ENCODE measurements at places on chromosomes 5 and 9. TPM values are rescaled to one million over a fixed set of nuclear protein-coding genes. Genes with fewer than 3 reads are reported as not detected.

Gene LRSAM1
- 14.4 TPM for total RNA-seq

Gene NUTM2G
- total RNA-seq: not detected

Gene FRRS1L
- 3.9 TPM for total RNA-seq

Gene NR5A1
- total RNA-seq: not detected

Gene GFRA3
- 1.2 TPM for total RNA-seq

Gene PDLIM4
- total RNA-seq: 113 TPM

Gene CEL
- 6.5 TPM for total RNA-seq

Gene PCDHA7
- total RNA-seq: 0.12 TPM

Gene DMRT3
- not detected for total RNA-seq

Gene MARCOL
- total RNA-seq: not detected

Gene RGMB
- total RNA-seq: 15.6 TPM

Gene SPATA31D4
- total RNA-seq: not detected

Gene PKD2L2
- total RNA-seq: not detected

Gene MAT2B
- total RNA-seq: 60.5 TPM

Gene EQTN
- not detected for total RNA-seq

Gene ARHGEF28
- total RNA-seq: 1.6 TPM

Gene TEK
- total RNA-seq: 29.7 TPM

Gene TAF11L10
- total RNA-seq: not detected

Gene USP20
- 17.9 TPM for total RNA-seq

Gene PCDH12
- total RNA-seq: 7.9 TPM

Gene RC3H2
- total RNA-seq: 41.4 TPM

Gene EGFLAM
- total RNA-seq: 2.4 TPM

Gene PCDHB11
- 2.7 TPM for total RNA-seq

Gene NDUFS6
- 82.2 TPM for total RNA-seq

Gene CATSPER3
- 0.54 TPM for total RNA-seq

Gene STK32A
- 1.9 TPM for total RNA-seq

Gene ACER2
- 4.7 TPM for total RNA-seq

Gene RNF183
- not detected for total RNA-seq

Gene ARAP3
- total RNA-seq: 18.2 TPM

Gene CCDC192
- not detected for total RNA-seq

Gene PCDHGA6
- 5.3 TPM for total RNA-seq

Gene C5orf52
- total RNA-seq: not detected

Gene SSNA1
- 50.1 TPM for total RNA-seq
